ENCODE measurements at places on chromosomes 7 and 10.

DNA sequence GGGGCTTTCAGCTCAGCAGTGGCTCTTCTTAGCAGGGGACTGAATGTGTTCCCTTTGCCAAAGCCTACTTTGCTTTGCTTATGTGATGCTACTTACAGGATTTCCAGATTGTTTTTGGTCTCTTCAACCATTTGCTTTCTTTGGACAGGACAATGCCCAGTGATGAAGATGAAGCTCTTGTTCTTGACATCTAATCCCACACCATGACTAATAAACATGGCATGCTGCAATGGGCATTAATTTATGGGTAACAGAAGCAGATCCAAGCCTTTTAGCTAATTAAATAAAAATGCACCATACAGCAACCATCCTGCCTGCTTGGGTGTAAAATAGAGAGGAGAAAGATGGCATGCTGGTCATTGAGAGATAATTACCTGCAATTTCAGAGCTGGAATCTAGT lies 175.5 kb upstream of the ITGB1 start:
- DNase-seq, result no peak

DNA sequence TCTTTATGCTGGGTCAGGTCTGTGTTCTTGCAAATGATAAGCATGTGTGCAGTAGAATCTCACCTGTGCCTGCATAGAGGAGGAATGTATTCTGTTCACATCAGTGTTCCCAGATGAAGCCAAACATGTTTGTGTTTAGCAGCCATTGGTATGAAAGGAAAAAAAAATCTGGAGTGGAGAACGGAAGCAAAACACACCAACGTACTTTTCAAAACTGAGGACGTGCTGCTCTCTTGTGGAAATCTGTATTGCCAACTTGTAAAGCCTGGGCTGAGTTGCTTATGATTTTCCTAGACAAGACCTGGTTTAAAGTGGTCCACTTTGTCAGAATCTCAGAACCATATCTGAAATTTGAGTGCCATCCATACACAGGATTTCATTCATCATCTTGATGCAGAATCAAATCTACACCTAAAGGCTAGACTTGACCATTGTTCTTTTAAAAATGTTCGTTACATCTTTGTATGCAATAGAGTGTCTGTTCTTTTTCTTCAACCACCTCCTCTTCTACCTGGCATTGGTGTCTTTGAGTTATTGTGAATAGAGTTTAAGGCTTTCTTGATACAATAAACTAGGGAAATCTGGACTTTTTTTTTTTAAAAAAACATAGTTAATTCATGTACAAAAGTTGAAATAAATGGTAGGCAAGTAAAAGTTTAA lies 367.7 kb downstream of the PHF14 start:
- peak; percentile 82 for DNase-seq

- DNase-seq, result peak; percentile 96
These were observed at the start of gene ZNF655 for GRCh38 chr7:99558306-99559174. ZNF655 (plus strand) TSS chr7:99558642; CDS start chr7:99560560, 1,918 bp downstream.

DNA sequence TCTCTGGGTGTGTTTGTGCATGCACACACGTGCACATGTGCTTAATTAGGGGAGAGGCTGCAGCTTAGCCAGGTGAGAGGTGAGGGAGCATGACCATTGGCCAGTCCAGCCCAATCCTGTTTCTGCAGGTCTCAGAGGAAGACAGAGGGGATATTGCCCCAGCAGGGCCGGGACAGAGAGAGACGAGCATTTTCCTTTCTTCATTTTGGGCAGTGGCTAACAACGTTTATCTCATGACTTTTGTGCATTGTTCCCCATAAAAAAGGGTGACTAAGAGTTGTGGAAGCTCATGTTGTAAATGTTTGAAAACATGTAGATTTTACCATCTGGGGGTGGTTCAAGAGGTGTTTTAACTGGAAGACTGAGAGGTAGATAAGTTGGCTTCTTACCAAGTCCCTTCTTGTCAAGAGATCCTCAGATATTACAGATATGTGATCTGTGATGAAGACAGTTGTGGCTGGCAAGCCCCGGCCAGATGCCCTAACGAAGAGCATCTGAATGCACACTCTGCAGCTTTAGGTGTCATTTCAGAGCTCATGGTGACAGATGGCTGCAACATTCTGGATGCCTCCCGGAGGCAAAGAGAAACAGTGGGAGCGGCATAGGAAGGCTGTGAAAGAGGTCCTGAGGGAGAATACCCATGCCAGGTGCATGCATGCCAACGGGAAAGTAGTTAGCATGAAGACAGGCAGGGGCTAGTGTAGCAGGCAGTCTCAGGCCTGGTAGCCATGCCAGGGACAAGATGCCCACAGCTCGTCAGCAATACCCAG lies 16.7 kb upstream of the DMBT1 start:
- peak; percentile 88 for DNase-seq

- DNase-seq, result no peak
These were observed 1.7 kb downstream of the ARHGAP12 start for GRCh38 chr10:31926765-31927564.

DNA sequence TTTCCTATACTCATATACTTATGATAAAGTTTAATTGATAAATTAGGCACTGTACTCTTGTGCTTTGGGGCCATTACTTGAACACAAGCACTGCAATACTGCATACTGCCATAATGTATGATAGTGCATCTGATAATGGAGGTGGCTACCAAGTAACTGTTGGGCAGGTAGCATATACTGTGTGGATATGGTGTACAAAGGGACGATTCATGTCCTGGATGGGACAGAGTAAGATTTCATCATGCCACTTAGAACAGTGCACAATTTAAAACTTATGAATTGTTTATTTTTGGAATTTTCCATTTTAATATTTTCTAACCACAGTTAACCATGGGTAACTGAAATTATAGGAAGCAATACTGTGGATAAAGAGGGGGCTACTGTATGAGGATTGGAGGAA lies 38.9 kb downstream of the AKAP9 start:
- DNase-seq, result no peak

GRCh38 chr10:37289833-37290464 lies 164.6 kb downstream of the ANKRD30A start:
- DNase-seq, result no peak

DNA sequence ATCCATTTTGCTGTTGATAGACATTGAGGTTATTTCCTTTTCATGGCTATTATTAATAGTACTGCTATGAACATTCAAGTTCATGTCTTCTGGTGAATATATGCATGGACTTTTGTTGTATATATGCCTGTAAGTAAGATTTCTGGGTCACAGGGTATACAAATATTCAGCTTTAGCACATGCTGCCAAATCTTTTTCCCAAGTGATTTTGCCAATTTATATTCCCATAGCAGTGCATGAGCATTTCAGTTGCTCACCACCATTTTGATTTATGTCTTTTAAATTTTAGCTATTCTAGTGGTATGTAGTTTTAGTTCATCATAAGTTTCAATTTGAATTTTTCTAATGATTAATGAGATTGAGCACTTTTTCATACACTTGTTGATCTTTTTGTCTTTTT lies 59.9 kb downstream of the CALD1 start:
- DNase-seq, result no peak

DNA sequence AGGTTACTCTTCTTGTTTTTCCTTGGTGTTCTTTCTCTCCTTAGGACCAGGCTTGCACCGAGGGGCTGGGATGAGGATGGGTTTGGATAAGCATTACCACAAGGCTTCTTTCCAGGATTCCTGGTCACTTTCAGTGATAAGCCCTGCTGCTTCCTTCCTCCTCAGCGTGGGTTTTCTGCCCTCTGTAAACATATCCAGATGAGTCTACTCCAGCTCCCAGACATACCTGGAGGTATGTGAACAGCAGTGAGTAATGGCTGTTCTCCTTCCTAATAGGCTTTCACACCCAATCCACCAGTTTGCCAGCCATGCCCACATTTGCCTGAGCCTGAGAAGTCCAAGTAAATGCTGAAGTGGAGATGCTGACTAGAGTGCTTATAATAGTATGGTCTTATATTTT lies 229.8 kb upstream of the YAE1 start:
- no peak for DNase-seq

GRCh38 chr10:59465088-59465487 lies 102.7 kb upstream of the FAM13C start:
- DNase-seq, result no peak

- DNase-seq, result no peak
These were observed 2.1 kb downstream of the CPED1 start for GRCh38 chr7:120990468-120991118.

GRCh38 chr10:77635402-77636227 lies 2.0 kb downstream of the KCNMA1 start:
- no peak for DNase-seq

DNA sequence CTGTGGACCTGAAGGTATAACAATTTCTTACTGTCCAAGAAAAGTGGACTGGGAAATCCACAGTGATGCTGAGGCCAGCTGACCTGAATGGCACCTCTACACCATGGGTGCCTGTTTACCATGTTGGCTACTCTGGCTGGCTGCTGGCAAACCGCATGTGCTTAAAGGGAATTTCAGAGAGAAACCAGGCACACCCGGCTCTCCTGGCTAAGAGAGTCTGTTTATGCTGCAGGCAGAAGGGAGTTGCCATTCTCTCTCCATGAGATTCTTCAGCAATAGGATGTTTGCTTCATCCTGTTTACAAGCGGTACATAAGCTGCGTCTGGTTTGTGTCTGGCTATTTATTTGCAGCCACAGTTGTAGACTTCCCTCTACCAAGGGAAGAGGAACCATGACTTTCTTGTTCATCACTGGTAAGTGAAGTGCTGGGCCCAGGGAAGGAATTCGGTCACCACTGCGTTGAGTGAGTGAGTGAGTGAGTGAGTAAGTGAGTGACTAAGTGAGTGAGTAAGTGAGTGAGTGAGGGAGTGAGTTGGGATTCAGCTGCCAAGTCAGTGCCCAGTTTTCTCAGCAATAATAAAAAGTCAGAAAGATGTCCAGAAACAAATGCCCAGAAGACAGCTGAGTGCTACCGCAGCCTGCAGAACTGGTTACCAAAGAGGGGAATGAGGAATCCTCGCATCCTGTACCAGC lies 90.4 kb downstream of the COBL start:
- DNase-seq, result no peak

DNA sequence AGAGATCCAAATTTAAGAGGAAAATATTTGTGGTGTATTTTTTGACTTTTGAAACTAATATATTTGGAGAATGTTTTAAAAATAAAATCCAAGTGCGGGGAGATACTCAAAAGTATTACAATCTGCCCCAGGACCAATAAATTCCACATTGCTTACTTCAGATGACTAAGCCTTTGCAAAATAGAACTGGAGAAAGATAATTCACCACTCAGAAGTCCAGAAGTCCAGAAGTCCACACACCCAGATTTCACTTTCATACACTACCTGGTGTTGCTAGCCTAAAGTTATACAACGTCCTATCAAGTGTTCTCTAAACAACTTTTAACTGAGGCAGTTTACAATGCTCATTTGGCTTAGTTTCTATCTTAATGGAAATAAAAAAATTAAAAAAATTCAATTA lies 487.0 kb upstream of the SEMA3D start:
- no peak for DNase-seq

DNA sequence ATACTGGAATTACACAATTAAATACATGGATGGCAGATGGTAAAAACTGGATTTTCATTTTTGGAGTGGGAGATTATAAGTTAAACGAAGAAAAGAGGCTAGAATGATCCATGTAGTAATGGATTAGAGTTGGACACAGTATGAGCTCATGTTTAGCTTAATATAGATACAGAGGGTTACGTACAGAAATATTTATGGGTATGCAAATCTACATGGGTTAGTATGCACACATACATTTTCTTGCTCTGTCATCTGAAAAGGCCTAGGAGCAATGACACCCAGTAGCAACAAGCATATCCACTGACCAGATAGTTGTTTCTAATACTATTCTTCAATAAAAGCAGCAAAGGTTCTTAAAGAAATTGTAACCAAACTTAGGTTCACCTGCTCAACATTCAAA lies 366.4 kb downstream of the SEMA3D start:
- no peak for DNase-seq

GRCh38 chr7:73482746-73483145 lies 39.3 kb downstream of the BAZ1B start:
- no peak for DNase-seq

DNA sequence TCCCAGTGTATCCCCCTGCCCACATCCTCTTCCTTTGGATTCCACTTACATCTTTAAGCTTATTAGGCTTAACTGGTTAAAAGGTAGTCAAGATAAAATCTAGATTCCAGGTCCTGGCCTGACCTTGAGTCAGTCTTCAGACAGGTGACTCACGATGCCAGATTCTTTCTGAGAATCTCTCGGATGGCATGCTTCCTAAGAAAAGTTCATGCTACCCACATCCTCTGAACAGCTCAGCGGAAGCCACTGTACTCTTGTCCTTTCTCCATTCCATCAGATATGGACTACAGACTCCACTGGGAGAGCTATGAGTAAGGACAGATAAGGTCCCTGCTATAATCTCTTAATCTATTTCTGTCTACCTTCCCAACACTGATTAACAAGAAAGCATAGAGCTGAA lies 43.4 kb downstream of the DNMBP start:
- DNase-seq, result no peak

DNA sequence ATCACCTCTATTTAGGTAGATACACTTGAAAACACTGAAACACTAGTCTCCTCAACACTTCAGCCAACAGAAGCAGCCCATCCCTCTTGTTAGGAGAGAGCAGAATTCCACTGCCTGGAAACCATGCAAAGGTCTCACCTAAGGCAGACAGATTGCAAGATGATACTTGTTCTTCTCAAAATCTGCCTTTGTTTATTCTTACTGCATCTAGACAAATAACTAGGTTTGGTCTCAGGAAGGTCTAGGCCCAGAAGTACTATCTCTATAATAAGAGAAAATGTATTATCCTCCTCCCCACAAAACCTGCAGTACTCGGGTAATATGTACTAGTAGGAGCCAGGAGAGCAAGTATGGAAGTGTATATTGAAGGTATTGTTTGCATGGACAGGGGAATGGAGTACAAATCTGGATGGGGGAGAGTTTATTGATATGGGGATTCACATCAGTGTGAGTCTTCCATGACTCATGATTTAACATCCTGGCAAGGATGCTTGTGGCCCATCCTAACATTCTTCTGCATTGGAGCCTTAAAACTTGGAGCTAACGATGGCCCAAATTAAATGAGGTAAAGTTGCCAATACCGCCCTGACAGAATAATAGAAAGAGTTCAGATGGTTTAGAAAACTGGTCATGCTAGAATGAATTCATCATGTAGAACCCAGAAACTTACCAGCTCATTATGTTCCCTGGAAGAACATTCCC lies 109.2 kb downstream of the EPC1 start:
- DNase-seq, result no peak

DNA sequence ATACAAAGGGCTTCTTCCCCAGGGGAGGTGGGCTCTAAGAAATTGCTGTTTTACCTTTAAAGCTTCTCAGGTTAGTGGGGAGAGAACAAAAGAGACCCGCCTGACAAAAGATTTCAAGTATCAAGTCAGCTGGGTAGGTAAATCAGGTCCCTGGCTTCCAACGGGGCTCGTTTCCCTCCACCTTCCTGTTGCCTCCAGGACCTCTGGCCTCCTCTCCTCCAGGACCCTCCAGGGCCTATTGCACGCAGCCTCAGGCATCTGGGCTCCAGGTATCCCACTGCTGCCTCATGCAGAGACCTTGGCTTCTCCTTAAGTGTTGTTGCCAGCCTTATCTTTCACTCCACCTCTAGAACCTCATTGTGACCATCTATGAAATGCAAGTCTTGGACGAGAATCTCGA lies 2.9 kb downstream of the BNIP3 start:
- no peak for DNase-seq

All from NCI-H2171 (cell line).